ENCODE measurements at places on chromosomes 11 and 22.

GRCh38 chr22:21042978-21043859 lies 2.5 kb upstream of the LRRC74B start:
- DNase-seq, result no peak

DNA sequence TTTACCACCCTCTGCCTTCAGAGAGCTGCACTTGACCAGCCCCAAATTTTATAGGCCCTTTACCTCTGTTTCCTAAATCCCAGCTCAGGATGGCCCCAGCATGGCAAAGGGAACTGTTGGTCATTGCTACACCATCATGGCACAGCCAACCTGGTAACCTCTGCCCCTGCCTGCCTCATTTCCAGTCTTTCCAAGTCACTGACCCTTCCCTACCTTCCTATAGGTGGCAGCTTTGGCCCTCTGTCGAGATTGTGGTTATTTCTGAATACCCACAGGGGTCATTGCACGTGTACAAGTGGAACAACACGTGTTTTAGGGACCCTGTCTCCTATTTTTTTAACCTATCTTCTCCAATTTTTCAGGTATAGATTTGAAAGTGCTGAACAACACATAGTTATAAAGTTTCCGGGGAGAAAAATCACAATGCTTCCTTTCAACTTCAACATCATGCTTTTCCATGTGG lies 2.8 kb downstream of the GALNT18 start:
- no peak for DNase-seq

- DNase-seq, result no peak
These were observed 44.4 kb downstream of the NAT10 start for GRCh38 chr11:34149786-34150185.

GRCh38 chr11:119223856-119224255 lies 17.7 kb downstream of the CBL start:
- DNase-seq, result no peak

DNA sequence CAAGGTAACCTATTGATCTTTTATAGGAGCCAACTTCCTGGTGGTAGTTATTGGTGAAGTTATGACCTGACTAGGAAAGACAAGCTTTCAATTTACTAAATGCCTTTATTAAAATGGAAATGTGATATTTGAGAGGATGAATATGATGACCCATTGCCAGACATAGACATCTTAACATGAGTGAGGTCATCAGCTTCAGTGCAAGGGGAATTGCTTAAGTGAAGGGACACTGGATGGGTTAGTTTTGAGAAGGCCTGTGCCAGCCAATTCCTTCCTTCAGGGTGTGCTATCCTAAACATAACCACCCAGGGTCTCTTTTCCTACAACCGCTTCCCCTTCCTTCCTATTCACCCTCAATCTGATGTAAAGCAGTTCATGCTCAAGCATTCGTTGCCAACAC lies 21.5 kb downstream of the NAV2 start:
- no peak for DNase-seq

DNA sequence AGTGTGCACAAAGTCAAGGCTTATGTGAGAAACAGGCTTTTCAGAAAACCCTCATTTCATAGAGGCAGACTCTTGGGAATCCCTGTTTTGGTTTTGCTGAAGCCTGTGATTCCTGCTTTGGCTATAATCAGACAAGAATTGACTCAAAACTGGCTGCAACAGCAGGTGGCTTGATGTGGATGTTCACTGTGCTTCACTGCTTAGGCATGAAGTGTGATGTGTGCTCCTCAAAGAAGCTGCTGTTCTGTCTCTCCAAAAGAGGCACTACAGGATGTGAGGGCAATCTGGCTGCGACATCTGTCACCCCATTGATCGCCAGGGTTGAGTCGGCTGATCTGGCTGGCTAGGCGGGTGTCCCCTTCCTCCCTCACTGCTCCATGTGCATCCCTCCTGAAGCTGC lies 103.5 kb downstream of the C11orf58 start:
- DNase-seq, result no peak

GRCh38 chr11:126115816-126116331 lies 53.2 kb upstream of the CDON start:
- no peak for DNase-seq

All from activated T-helper 1 cell treated with anti-CD3 and anti-CD28 coated beads, Interleukin-12 subunit alpha, Interleukin-12 subunit beta, Interleukin-2, Interleukin-4 antibody, amounts not matched to agents 30 ng/mL and 10 ng/mL and 1 ng/mL, durations not matched to agents 14 hours and 24 hours and 36 hours (primary cell).